ENCODE measurements at places on chromosomes 12 and 14.

DNA sequence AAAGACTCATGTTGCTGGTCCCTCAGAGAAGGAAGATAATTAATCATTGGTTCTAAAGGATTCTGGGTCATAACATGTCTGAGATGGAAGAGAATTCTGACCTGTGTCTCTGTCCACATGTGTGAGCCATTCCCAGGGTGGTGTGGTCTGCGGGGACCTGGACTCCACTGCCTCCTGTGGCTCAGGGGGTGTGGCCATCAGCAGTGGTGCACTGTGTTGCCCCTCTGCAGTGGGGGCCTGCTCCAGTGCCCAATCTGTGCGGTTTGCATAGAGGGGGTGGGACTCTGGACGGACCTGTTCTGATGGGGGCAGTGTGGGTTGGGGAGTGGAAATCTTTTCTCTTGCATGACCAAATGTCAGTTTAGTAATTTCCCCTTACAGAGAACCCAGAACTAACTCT lies 13.5 kb downstream of the KRT85 start:
- no peak for DNase-seq

DNA sequence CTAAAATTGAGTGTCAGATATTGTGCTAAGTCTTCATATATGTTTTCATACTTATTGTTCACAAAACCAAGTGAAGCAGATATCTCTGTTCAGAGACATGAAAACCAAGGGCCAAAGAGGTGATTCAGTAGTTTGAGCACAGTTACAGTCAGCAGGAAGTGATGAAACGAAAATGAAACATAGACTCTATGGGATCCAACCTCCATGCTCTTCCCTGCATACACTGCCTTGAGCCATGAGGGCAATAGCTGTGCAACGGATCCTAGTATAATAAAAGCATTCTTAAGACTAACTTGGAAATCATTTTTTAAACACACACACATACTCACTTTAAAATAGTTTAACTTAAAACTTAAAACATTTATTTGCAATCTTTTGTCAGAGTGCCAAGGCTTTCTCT lies 27.9 kb downstream of the ESR2 start:
- no peak for DNase-seq

GRCh38 chr12:50728417-50728816 lies 35.5 kb upstream of the ATF1 start:
- no peak for DNase-seq

GRCh38 chr14:37133284-37133913 lies 39.0 kb downstream of the SLC25A21 start:
- no peak for DNase-seq

DNA sequence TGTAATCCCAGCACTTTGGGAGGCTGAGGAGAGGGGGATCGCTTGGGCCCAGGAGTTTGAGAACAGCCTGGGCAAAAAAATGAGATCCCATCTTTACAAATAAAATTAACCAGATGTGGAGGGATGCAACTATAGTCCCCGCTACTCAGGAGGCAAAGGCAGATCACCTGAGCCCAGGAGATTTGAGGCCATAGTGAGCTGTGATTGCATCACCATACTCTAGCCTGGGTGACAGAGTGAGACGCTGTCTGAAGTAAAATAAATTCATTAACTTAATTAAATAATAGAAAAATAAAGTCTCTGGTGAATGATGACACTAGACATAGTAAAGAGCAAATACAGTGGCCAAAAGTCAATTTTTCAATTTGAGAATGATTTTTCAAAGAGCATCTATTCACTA lies 16.1 kb upstream of the PLEKHA5 start:
- no peak for DNase-seq
